ENCODE measurements at places on chromosomes 3 and 15.

- no peak for DNase-seq
These were observed 995.4 kb downstream of the TUSC7 start for GRCh38 chr3:117705011-117705410.

DNA sequence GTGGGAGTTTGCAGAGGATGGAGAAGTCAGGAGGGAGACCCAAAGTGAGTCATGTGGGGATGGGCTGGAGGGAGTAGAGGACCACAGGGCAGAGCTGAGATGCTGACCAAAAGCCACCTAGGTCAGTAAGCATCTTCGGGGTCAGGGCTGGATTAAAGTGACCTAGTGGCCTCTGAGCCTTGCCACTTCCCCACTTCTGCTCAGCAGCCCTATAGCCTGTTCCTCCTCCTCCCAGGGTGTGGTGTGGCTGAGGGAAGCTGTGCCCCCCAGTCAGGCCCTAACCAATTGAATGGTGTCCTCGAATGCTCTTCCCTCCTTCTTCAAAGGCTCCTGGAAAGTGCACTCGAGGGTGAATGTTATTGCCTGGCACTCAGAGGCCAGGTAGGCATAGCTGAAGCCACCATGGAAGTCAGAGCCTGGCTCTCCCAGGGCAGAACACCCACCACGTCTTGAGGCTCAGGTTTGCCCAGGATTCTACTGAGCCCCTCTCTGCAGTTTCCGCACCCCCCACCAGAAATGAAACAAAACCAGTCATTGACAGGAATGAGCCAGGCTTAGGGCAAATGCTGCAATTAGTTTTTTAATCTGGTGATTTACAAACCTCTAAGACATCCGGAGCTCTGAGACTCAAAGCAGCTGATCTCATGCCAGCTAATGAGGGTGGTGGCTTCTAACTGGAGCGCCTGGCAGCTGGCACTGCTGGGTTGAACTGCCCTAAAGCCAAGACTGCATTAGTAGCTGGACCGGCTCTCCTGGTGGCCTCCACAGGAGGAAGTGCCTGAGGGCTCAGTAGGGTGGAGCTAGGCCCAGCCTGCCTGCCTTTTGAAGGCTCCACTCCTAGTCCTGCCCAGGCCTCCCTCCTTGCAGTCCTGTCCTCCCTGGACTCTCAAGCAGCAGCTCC lies 26.0 kb upstream of the VIPR1 start:
- DNase-seq, result peak; percentile 96

DNA sequence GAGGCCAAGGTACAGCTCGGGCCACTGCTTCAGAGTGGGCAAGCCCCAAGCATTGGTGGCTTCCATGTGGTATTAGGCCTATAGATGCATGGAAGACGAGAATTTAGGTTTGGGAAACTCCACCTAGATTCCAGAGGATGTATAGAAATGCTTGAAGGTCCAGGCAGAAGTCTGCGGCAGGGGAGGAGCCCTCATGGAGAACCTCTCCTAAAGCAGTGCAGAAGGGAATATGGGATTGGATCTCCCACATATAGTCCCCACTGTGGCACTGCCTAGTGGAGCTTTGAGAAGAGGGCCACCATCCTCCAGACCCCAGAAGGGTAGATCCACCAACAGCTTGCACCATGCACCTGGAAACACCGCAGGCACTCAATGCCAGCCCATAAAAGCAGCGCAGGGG lies 48.1 kb upstream of the XXYLT1 start:
- DNase-seq, result no peak

DNA sequence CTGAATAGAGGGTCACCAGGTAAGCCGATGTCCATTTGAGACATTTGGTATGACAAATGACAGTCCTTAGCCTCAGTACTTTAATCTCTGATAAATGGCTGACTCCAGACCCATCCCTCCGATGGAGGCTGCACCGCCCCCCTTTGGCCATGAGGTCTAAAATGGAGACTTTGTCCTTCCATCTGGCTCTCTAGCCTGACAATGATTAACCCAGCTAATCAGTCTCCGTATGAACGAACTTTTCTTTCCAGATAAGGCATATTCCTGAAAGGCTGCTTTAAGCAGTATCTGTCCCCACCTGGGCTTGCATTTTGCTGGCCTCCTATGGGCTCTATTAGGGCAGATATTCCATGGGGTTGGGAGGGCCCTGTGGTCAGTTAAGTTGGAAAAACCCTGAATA lies 10.8 kb upstream of the MYZAP start:
- no peak for DNase-seq
